SK-N-SH treated with all-trans-retinoic acid at 6 μM for 48 hours (cell line): ENCODE measurements at places on chromosomes 5 and 9.
A peak's percentile ranks its signal among the peaks of the same experiment; 100 is the strongest.

GRCh38 chr5:16693879-16694278 is 77.1 kb upstream of the RETREG1 start:
- no peak for ATAC-seq

DNA sequence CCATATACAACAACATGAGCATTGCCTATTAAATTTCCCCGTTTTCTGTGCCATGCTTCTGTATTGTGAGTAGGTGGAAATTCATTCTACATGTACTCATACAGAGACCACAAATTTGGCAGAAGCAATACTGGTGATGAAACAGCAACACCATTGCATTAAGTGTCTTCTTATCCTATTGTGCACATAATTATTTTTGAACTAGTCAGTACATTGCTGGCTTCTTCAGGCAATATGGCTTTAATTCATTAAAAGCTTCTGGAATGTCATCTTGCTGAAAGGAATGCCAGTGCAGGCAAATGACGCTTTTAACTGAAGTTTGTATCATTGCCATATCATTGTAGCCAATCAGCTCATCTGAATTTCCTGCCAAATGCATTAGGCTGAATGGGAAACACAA is 82.6 kb downstream of the KIAA1958 start:
- peak; percentile 92 for ATAC-seq

DNA sequence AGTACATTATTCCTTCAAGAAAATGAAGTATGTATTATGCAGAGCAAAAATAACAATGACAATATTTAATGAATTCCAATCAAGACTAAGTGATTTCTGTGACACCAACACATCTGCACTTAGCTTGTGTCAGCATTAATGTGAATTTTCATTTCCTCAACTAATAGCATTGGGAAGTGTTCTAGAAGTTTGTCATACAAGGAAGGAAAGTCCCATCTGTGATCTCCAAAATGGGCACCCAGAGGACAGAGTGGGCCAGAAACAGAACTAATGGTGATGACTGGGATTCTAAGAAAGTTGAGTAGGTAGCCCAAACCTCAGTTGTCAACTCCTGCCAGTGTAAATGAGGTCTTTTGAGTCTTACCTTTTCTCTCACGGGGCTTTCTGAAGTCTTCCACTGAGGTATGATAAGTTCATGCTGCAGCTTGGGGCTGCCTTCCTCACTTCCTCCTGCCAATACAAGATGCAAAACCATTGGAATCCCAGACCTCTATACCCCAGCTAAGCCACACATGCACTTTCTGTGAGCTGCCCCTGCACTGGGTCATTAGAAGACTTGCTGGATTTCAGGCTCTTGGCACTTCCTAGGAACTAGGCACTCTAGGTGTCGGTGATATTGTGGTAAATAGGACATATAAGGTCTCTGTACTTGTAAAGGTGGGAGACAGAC is 4.9 kb downstream of the ADAM19 start:
- no peak for ATAC-seq

DNA sequence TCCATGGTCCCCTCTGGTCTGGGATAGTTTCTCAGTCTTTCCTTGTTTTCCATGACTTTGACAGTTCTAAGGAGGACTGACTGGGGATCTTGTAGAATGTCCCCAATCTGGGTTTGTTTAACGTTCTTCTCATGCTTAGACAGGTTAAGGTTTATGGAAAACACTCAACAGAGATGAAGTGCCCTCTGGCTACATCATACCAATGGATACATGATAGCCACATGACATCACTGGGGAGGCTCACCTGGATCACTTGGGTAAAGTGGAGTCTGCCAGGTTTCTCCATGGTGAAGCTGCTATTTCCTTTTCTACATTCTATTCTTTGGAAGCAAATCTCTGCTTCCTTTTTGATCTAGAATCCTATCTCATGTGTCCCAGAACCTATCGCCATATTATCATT is 23.8 kb upstream of the ALDH1B1 start:
- ATAC-seq: no peak

GRCh38 chr5:180343831-180344695 is 9.1 kb downstream of the GFPT2 start:
- ATAC-seq: no peak

DNA sequence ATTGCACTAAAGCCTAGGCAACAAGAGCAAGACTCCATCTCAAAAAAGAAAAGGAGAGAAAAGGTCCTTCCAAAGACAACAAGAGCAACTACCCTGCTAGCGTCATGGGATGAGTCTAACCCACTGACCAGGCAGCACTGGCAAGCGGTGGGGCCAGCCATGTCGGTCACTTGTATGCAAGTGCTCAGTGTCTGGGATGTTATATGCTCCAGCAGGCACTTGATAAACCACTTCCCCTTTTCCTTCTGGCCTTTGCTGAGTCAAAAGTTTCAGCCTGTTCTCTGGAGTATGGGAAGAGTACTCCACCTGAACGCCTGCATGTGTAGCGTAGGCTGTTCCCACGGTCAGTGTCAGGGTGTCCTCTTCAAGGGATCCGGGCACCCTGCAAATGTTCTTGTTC is 9.2 kb upstream of the MXD3 start:
- ATAC-seq: no peak

DNA sequence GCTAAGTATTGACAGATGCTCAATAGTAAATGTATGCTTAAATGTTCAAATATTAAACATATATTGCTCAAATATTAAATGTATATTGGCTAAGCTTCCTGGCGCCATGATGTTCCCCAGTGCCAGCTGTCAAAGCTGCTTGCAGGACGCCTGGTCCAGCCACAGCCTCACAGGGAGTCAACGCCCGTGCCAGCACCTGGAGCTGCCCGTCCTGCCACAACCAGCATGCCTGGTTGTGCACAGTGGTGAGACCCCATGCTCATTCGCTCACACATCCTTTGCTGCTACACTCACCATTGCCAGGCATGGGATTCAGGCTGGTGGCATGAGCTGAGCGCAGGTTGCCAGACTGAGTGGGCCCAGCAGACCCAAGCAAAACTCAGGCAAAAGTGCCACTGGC is 926.9 kb upstream of the EDIL3 start:
- ATAC-seq: no peak

DNA sequence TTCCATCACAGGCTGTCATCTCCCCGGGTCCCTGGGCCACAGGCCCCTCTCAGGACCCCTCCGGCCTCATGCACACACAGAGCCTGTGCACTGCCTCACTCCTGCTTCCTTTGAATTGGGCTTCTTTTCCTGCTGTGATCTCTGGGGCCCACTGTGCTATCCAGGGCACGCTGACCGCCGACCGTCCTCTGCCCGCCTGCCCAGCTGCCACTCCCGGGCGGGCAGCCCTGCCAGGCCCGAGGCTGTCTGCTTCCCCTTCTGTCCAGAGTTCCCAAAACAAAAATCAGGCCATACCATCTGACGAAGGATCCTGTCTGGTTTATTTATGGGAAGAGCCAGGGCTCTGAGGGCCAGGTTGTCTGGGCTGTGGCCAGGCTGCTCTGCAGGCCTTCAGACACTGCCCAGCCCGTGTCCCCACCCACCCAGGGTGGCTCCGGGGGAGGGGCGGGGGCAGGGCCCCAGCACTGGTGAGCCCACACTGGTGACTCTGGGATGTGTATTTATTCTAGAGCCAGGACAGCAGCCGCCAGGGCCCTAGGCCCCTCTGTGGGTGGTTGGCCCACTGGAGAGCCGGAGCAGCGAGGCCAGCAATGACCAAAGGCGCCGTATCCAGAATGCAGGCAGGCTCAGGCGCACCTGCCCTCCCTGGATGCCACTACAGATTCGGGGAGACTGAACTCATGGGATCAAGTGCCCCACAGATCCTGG is 57.0 kb downstream of the ADAMTS2 start:
- peak; percentile 44; the same call in 2 of the 3 replicates for ATAC-seq

DNA sequence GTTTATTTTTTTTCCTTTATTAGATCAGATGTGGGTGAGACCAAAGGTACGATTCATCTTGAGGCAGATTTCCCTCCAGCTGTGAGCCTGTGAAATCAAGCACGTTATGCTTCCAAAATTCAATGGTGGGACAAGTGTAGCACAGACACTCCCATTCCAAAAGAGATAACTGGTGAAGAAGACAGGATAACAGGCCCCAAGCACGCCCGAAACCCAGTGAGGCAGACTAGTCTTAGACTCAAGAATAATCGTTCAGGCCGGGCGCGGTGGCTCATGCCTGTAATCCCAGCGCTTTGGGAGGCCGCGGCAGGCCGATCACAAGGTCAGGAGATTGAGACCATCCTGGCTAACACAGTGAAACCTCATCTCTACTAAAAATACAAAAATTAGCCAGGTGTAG is 36.8 kb upstream of the COL5A1 start:
- no peak for ATAC-seq

GRCh38 chr5:6194906-6195612 is 183.3 kb downstream of the MED10 start:
- no peak for ATAC-seq

DNA sequence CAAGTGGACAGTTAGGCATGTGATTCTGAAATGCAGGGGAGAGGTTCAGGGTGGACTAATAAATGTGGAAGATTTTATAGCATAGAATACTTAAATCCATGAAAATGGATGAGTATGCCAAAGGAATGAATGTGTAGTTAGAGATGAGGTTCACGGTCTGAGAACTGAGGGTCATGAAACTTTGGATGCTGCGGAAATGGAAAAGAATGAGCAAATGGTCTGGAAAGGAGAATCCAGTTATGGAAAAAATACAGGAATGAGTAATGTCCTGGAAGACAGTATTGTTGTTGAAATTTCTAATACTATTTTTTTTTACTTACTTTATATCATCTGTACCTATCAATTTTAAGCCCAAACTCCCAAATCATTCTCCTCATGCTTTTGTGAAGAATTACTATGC is 2369.4 kb downstream of the MAT2B start:
- ATAC-seq: no peak

GRCh38 chr5:93479982-93480509 is 101.0 kb downstream of the NR2F1-AS1 start:
- ATAC-seq: no peak

DNA sequence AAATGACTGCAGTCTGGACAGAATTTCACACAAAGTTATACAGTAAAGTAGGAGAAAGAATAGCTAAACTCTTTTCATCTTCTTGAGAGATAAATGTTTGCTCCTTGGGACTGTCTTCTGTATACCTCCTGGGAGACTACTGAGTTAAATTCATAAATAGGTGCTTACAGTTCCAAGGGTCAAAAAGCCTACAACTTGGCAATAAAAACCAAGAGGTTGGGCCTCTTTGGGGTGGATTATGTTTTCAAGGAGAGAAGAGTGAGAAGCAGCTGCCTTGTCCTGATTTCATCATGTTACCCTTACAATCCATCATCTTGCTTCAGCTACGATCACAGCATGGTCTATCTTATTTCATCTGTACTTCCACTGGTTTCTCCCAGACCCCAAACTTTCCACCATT is 213.2 kb upstream of the RPS23 start:
- no peak for ATAC-seq

- ATAC-seq: peak; percentile 65
These were observed 1.4 kb downstream of the PRR16 start for GRCh38 chr5:120465436-120465961.

GRCh38 chr9:84718476-84718875 is 48.9 kb downstream of the NTRK2 start:
- ATAC-seq: no peak

DNA sequence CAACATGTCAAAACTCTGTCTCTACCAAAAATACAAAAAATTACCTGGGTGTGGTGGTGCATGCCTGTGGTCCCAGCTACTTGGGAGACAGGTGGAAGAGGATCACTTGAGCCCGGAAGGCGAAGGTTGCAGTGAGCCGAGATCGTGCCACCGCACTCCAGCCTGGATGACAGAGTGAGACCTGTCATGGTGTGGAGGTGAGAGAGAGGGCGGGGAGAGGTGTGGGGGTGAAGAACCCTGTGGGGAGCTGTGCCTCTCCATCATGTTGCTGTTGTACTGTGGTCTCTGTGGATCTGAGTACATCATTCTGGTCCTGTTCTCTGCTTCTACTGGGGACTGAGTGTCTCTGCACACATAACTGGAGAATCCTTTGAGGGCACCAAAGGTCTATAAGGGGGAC is 11.3 kb upstream of the SLC34A1 start:
- ATAC-seq: no peak

DNA sequence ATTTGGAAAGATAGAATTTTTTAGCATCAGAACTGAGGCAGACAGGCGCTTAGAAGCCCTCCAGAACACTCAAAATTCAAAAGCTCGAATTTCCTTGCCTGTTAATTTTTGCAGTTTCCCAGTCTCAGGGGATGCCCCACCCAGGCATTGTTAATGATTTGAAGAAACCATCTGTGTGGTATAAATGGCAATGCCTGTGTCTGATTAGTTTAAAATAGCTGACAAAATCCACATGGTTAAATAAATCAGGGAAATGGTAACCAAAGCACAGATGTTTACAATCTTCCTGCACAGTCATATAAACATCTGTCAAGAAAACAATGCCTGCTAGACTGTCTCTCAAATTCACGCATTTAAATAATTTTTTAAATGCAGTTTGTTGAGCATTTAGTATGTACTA is 185.2 kb upstream of the RGMB start:
- no peak for ATAC-seq

- no peak for ATAC-seq
These were observed 481.2 kb downstream of the ACTL7B start for GRCh38 chr9:108374626-108375025.

GRCh38 chr5:60960591-60960990 is 15.6 kb downstream of the NDUFAF2 start:
- ATAC-seq: no peak

- no peak for ATAC-seq
These were observed 8.8 kb upstream of the SLC6A7 start for GRCh38 chr5:150181027-150181426.

- ATAC-seq: no peak
These were observed 256.8 kb upstream of the RPS23 start for GRCh38 chr5:82534986-82535385.

GRCh38 chr5:27087747-27088146 is 49.4 kb upstream of the CDH9 start:
- no peak for ATAC-seq

DNA sequence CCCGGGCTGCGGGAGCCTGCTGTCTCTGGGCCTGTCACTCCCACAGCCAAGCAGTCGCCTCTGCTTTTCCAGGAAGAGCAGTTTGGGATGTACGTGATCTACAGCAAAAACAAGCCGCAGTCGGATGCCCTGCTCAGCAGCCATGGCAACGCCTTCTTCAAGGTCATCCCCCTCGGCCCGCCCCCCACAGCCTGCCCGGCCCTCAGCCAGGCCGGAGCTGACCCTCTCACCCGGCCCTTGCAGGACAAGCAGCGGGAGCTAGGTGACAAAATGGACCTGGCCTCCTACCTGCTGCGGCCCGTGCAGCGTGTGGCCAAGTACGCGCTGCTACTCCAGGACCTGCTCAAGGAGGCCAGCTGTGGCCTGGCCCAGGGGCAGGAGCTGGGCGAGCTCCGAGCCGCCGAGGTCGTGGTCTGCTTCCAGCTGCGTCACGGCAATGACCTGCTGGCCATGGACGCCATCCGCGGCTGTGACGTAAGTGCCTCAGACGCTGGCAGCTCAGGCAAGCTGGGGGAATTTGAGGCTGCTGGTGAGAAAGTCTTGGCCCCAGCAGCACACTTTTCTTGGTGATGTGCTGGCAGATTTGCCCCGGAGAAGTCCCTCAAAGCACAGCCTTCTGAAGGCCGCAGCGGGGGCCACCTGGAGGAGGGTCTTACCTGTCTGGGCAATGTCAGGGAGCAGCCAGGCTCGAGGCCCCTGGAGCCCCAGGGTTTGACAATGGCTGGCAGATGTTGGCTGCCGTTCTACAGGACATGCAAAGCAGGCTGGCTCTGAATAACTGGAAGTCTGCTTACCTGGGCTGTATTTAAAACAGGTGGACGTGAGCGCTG is 20.1 kb upstream of the LRRC14B start:
- ATAC-seq: no peak

- ATAC-seq: peak; percentile 64
These were observed at the start of gene PRLR for GRCh38 chr5:35230038-35230611. PRLR (minus strand) TSS chr5:35230487; CDS start chr5:35089620, 140,867 bp downstream.
